Colonic mucosa (tissue), 4 donors: ENCODE measurements at places on chromosomes 2 and 18. TPM values are rescaled to one million over a fixed set of nuclear protein-coding genes. Genes with fewer than 3 reads are reported as not detected.

DNA sequence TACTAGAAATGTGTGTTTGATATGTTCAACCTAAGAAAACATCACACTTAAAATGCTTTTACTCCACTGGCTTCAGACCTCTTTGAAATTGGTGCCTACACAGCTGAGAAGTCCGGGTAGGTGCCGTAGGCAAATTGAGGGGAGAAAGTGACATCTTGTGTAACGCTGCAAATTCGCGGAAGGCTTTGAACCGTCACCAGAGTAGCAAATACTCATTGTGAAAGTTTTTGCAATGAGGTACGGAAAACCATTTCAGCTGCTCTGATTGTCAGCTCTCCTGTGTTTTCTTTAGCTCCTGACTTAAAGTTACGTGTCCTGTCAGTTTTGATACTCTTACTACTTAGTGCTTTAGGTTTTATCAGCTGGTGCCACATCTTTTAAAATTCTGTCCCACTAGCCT, 224.5 kb downstream of the FAM210A start:
- H3K4me3 ChIP-seq: no peak overlapping the region
- H3K36me3 ChIP-seq: no peaks in the 10 kb centered on the region

DNA sequence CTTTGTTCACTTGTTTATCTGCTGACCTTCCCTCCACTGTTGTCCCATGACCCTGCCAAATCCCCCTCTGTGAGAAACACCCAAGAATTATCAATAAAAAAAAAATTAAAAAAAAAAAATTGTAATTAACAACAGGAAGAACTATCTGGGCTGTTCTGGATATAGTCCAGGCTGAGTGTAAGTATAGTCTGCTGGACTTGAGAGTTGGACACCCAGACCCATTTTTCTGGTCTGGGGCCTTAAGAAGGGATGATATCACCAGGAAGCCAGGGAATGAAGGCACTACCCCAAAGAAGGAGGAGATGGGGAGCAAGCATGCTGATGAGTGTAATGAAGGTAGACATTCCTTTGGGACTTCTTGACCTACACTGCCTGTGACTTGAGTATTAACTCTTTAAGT, 72.1 kb upstream of the ZFP36L2 start:
- no peak overlapping the region for H3K27ac ChIP-seq
- no peaks in the 10 kb centered on the region for H3K4me1 ChIP-seq
- H3K27me3 ChIP-seq: no peaks in the 10 kb centered on the region
- no peak for DNase-seq

Gene TUBA3E
- total RNA-seq: not detected

DNA sequence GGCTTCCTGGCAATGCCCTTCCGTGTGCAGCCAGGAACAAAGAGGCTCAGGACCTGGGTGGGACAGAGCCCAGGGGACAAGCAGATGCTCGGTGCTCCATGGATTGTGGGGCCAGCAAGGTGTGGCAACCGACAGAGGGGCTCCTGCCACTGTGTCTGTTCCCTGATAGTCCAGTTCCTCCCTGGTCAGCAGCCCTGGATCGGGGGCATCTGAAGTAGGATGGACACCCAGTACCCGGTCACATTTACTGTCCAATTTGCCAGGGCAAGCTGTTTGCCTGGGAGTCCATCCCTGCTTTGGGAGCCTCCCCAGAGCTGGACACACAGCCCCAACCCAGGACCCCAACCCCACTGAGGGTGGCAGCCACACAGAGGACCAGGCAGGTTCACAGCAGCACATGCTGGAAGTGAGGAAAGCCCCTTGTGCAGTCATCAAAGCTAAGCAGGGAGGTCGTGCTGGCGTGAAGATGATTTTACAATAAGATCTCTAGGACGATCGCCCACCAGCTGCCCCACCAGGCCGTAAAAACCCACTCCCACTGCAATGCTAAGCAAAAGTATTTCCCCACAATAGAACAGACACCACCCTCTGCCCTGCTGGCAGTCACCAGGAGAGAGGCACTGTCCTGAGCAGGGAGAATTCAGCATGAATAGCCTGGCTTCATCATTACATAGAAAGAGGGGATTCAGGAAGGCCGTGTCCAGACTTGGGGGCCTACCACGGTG, 141.7 kb downstream of the NDUFA10 start:
- H3K27me3 ChIP-seq: no peaks in the 10 kb centered on the region
- no peak for DNase-seq
- no peak overlapping the region for H3K4me3 ChIP-seq
- no peaks in the 10 kb centered on the region for H3K4me1 ChIP-seq
- H3K36me3 ChIP-seq: no peaks in the 10 kb centered on the region
- no peak overlapping the region for H3K27ac ChIP-seq

- no peaks in the 10 kb centered on the region for H3K4me1 ChIP-seq
- no peak overlapping the region for H3K4me3 ChIP-seq
- no peaks in the 10 kb centered on the region for H3K27me3 ChIP-seq
- peak; percentile 55 for DNase-seq
- H3K36me3 ChIP-seq: no peaks in the 10 kb centered on the region
Measured at GRCh38 chr2:41836948-41837347, 210.9 kb upstream of the PKDCC start.

Gene IGFBP2
- total RNA-seq: 177 TPM

Gene RPIA
- 39.5 TPM for total RNA-seq

Gene KYNU
- 0.64 TPM for total RNA-seq

DNA sequence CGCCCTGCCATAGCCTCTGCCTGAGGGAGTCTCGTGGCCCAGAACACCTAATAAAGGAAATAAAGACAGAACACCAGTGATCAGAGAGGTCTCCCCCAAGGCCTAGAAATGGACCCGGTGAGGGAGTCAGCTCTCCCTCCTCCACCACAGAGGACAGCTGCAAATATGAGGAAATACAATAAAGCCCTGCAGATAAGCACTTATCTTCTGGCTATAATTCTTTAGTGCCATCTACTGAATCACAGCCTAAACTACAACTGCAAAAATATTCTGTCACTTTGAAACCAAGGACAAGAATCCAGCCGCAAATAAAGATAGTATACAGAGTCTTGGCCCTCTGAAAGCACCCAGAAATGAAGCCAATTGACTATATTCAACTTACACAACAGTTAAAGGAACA, 42.4 kb upstream of the TACR1 start:
- H3K36me3 ChIP-seq: no peaks in the 10 kb centered on the region
- no peaks in the 10 kb centered on the region for H3K4me1 ChIP-seq
- H3K4me3 ChIP-seq: no peak overlapping the region

Gene LBX2
- 0.50 TPM for total RNA-seq

- no peak for DNase-seq
- no peaks in the 10 kb centered on the region for H3K4me1 ChIP-seq
- H3K4me3 ChIP-seq: no peak overlapping the region
- no peak overlapping the region for H3K27ac ChIP-seq
- no peaks in the 10 kb centered on the region for H3K36me3 ChIP-seq
Measured at GRCh38 chr2:99836690-99837605, 305.4 kb downstream of the AFF3 start.
